Hepatic stellate cell (primary cell): ENCODE measurements at places on chromosomes 11 and 22.

DNA sequence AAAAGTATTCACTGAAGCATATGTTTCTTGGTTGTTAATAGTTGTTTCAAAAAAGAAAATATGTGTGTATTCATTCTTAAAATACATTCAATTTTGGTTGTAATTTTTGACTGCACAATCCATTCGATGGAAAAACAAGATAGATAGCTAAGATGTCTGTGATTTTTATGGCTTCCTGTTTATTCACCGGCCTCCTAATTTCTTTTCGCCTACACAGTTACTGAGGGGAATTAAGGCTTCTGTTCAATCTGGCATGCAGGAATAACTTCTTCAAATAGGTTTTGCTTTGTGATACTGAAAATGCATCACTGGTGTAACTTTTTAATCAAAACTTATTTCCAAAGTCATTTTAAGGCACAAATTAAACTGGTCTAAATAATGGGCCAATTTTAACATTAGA is 290.8 kb upstream of the ARHGAP42 start:
- no peak for DNase-seq

DNA sequence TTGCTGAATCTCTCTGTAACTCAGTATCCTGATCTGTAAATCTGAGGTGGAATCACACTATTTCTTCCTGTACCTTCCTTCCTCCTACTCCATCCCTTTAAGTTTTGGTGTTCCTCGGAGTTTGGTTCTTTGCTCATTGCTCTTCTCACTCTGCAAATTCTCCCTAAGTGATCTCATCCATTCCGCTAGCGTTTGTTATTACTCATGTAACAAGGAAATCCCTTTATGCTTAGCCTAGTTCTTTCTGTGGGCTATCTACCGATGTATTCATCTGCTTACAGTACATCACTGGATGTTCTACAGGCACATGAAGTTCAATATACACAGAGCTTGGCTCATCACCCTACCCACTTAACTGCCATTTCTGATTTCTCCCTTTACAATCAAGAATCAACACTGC is 1.6 kb upstream of the CEP295 start:
- DNase-seq: no peak

DNA sequence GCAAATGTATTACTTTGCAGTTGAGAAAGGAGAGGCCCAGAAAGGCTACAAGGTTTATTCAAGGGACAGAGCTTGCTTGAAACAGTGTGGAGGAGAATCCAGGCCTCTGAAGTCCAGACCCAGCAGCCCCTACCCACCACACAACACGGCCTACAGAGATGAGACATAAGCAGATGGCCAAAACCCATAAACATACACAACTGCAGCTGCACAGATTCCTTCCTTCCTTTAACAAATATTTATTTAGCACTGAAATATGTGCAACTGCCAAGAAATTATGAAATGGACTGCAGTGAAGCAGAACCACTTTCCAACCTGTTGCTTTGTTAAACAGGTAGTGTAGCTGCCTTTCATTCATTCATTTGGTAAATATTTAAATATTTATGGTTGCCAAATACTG is 122.3 kb downstream of the SPATA19 start:
- no peak for DNase-seq

DNA sequence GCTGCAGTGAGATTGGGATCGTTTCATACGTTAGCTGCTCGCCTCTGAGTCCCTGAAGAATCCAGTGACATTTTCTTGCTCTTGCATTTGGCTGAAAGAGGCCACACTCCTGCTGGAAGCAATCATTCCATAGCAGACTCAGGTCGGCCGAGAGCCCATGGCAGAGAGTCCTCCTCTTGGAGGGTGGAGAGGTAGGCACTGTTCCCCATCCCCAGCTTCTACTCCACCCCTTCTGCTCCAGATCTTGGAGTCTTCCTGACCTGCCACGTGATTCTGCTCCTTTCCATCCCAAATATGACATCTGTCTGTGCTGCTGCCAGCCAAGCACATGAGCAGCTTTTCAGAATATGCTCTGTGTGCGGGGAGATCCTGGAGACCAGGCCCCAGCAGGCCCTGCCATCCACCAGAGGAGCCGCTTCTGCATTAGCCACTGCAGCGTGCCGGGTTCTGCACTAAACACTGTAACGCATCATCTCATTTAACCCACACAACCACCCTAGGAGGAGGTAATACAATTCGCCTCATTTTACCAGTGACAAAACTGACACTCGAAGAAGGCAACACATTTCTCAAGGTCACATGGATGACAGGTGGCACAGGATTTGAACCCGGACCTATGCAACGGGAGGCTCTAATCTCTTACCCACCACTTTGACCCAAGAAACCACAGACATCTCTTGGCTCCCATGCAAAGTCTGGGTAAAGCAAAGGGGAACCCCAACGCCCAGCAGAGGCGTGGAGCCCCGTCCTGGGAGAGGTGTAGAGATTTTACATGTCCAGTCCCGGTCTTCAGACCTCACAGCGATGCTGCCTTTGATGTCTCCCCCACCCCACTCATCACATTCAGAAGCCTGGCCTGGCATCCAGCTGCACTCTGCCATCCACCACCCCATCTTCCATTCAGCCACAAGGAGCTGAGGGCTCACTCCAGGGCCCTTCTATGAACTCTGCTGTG is 78.8 kb downstream of the FEZ1 start:
- no peak for DNase-seq

- peak; percentile 40 for DNase-seq
Observed at GRCh38 chr11:43969543-43969942, 27.1 kb downstream of the C11orf96 start.

DNA sequence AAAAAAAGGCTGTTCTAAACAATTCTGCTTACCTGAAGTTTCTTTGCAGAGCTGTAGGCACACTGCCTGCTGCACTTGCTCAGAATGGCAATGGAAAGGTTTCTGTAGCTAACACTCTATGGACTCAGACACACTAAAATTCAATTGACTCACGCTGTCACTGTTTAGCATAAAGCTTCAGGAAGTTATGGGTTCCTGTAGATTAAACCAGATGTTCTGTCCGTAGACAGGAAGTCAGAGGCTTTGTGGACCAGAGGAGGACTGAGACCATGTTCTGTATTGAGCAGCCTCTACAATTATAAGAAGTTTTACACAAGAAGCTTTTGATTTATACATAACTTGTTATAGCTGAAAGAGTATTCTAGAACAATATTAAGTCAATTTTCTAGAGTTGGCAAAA is 70.4 kb downstream of the GLYATL1 start:
- DNase-seq: no peak

GRCh38 chr11:122931510-122931909 is 49.0 kb downstream of the JHY start:
- no peak for DNase-seq

GRCh38 chr22:49514211-49514610 is 313.5 kb downstream of the BRD1 start:
- no peak for DNase-seq

GRCh38 chr11:3942956-3943497 is 87.6 kb downstream of the STIM1 start:
- DNase-seq: no peak

DNA sequence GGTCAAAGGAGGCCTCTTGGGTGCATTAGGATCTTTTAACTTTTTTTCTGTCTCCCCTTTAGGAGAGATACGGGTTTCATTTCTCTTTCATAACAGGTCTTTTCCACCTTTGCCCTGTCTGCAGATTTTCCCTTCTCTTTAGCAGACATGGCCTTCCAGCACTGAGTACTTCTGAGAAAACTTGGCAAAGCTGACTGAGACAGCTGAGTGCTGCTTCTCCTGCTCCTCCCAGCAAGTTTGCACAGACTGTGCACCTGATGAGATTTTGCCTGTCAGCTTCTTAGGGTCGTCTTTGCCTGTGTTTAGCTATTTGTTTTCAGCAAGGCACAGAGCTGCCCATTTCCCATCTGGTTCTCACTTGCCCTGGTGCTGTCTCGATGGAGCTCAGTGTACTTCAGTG is 87.5 kb upstream of the TBCEL start:
- DNase-seq: no peak

- no peak for DNase-seq
Observed at GRCh38 chr11:59151761-59152160, 9.1 kb downstream of the FAM111A start.

DNA sequence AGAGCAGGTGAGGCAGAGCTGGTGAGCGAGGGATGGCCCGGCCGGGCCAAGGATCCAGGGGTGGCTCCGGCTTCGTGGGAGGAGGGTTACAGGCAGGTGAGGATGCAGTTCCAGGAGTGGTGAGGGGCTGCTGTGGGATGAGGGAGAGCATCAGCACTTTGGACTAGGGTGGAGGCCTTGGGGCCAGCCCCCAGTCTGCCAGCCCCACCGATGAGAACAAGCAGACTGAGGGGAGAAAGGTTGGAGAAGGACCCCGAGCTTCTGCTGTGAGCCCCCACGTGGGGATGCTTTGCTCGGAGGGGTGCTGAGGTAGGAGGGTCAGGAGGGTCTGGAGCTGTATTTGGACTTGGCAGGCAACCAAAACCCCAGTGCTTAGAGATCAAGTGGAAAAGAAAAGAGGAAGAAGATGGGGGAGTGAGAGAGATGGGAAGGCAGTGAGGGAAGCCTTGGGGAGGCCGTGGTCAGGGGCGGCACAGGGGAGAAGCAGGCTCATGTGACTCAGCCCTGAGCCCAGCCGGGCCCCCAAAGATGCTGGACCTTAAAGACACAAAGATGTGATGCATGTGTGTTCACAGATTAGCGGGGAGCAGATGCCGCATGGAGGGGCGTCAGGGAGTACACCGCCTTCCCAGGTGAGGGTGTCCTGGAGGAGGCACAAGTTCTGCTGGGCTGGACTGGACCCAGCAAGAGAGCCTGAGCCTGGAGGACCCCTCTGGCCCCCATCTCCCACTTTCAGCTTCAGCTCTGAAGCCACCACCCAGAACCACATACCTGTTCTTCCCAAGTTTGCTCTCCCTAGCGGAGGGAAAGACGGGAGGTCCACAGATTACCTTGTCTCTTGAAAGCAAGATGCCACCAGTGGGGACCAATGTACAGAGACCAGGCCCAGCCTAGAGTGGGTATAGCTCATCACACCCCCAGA is 91.3 kb downstream of the CDKN1C start:
- no peak for DNase-seq

DNA sequence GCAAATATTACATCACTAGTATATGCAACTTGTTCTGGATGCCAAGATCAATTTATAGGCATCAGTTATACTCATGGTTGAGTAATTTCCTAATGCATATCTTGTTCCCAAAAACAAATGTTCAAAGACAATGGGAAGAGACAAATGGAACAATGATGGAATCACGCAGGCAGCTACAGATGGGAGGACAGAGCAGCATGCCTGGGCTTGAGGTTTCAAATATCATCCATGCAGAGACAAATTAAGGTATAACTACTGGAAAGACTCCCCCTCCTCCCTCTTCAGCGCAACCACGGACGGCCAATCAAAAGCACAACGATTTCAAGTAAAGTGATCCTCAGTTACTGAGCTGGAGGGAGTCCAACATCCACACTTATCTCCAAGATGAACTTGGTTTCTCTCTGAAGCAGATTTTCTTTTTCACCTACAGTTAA is 106.8 kb downstream of the CCDC83 start:
- DNase-seq: no peak

DNA sequence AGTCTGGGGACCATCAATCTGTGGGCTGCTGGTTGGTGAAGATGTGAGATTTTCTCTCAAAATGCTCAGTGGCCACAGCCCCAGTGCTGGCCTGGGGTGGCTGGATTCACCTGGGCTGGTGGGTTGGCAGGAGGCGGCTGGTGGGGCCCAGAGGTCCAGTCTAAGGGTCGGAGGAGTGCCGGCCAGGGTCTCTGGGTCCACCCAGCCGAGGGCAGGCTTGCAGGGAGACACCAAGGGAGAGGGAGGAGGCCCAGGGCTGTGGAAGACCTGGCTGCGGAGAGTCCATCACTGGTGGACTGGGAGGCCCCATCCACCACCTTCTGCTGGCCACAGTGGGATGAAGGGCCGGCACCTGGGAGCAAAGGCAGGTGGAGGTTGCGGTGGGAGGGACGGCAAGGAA is 582 bp upstream of the SHANK3 start:
- no peak for DNase-seq

- DNase-seq: no peak
Observed at GRCh38 chr11:125667151-125667550, 13.5 kb downstream of the ACRV1 start.

DNA sequence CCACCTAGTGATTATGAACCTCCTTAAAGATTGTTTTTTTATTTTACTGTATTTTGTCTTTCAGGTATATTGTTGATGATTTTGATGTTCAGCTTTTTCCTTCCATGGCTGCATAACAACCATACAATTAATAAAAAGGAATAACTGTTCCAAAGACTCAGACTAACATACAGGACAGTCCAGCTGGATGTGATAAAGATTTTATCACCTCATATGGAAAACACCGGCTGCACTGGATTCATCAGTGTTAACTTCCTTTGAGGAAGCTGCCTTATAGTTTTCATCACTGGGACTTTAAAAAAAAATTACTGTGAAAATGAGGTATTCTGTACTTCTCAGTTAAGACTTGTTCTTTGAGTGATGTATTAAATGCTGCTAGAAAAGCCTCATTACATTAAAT is 19.5 kb downstream of the AQP11 start:
- DNase-seq: no peak

DNA sequence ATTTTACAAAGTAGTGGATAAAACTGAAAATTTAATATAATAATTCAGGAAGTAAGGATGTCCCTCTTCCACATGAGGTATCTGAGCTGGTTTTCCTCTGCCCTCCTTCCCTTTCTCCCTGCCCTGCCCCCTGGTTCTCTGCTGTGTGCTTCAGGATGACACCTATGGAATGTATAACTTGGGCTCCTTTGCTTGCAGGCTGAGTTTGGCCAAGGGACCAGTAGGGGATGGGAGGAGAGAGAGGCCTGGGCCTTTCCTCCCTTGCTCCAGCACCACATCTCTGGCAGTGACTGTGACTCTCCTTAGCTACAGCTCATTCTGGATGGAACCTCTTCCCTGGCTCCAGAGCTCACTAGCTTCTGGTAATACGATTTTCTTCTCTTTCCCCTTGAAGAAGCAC is 10.1 kb downstream of the IRAG1 start:
- DNase-seq: no peak

DNA sequence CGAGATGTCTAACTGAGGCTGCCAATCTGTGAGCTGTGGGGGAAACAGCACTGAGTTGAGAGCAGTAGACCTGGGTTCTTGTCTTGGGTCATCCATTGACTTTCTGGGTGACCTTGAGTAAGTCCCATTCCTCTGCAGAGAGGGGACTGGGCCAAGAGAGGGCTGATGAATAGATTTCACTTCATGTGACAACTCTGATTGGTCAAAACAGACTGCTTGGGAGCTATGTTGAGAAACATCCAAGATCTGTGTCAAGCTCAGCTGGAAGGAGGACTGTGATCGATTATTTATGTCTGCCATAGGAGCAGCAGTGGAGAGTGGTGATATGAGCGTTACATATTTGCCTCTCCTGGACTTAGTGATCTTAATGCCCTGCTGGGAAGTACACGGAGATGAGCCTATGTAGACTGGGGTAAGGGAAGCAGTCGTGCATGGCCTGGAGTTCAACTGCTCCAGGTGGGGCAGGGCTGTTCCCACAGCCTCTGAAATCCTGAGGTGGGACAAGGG is 47.7 kb downstream of the OTOG start:
- DNase-seq: no peak

DNA sequence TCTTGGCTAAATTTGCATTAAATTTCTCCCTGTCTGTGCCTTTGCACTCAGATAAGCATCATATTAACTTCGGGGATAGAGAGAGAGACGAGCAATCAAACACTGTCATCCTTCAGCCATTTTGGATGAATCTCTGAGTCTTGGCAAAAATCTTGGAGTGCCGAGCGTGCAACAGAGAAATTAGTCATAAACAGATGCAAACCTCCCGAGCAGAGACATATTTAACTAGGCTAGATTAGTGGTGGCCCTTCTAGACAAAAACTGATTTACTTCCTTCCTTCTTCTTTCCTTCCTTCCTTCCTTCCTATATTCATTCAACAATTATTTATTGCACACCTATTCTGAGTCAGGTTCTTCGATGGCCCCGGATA is 114.4 kb upstream of the BLID start:
- DNase-seq: no peak

- no peak for DNase-seq
Observed at GRCh38 chr11:114219559-114220349, 76.4 kb upstream of the NNMT start.
